ENCODE measurements at places on chromosomes 4 and X.

DNA sequence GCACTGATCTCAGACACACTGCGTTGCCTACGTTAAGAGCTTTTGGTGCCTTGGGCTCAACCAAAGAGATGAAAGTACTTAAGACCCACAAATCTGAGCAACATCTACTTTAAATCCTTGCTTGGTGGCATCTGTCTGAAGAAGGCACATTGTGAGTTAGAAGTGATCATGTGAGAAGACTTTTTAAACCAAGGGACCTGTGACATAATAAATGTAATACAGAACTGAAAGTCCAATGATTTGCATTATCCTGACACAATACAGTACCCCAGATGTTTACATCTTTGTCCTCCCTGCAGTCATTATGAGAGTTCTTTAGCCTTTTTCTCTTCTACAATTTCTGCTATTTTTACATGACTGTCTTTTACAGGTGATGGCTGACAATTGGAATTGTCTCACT, 96.7 kb upstream of the FTHL17 start:
- DNase-seq, result no peak

DNA sequence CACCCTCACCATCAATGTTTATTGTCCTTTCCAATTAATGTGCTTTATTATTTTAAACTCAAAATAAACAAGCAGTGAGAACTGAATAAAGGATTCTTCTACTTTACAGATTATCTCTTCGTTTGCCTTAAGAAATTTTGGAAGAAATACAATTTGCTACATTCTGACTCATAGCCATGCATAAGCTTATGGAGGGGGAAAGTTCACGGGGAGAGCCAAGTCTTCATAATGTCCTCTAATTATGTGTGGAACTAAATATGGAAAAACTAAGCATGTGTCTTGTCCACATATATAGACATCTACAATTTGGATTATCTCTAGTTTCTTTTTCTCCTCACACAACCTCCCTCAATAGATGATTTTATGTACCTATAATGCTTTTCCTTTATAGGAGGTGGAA, 17.5 kb downstream of the CXCL13 start:
- DNase-seq, result no peak

DNA sequence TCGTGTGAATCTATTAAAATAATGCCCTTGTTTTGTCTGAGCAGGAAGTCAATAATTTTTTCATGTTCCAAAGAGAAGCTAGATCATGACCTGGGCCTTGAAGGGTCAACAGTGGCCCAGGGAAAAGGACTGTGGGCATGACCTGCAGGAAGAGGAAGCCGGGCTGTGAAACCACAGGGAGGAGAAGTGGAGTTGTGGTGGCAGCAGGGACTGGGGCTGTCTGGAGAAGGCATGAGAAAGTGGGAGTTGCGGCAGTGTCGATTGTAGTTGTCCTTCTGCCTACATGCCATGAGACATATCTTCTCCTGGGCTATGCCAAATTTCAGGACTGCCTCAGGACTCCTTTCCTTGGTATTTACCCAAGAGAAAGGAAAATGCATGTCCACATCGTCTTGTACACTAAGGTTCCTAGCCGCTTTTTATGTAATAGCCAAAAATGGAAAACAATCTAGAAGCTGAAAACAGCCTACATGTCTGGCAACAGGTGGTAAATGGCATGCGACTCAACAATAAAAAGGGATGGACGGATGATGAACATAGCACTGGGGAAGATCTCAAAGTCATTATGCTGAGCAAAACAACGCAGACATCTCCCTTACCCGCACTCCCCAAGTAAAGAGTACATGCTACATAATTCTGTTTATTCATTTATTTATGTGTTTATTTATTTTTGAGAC, 13.6 kb upstream of the PTTG2 start:
- DNase-seq, result no peak

DNA sequence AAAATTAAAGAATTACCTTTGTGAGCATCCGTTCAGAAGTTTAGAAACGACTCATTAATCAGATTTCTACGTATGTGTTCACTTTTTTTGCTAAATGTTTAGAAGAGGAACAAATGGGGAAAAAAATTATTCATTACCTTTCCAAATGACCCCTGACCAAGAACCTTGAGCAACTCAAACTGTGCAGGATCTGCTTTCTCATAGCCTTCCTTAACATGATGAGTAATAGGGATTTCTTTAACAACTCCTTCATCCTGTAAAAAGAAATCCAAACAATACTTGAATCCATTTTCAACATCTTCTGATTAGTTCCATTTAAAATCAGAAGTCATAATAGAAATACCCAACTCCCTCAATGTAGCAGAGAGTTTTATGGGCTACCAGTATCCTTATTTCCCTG, 32.1 kb downstream of the RPS6KA6 start:
- DNase-seq, result no peak

DNA sequence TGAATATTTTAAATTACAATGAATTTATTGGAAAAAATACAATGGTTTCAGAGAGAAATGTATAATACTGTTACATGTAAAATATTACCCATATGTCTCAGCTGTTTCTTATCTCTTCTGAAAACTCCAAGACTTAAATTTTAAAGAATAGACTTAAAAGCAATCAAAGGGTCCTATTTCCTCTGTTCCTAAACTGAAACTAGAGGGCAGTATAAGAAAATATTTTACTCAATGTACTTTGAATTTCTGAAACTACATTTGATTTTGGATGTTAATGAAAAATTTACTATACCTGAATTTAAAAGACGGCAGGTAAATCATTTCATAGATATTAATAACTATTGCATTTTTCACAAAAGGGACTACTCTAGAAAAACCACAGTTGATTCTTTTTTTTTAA, 200.2 kb downstream of the LRBA start:
- DNase-seq, result no peak

GRCh38 chr4:84849051-84849640, 117.3 kb downstream of the WDFY3 start:
- no peak for DNase-seq

- no peak for DNase-seq
These were observed 35.3 kb upstream of the HAND2 start for GRCh38 chr4:173565281-173565680.

DNA sequence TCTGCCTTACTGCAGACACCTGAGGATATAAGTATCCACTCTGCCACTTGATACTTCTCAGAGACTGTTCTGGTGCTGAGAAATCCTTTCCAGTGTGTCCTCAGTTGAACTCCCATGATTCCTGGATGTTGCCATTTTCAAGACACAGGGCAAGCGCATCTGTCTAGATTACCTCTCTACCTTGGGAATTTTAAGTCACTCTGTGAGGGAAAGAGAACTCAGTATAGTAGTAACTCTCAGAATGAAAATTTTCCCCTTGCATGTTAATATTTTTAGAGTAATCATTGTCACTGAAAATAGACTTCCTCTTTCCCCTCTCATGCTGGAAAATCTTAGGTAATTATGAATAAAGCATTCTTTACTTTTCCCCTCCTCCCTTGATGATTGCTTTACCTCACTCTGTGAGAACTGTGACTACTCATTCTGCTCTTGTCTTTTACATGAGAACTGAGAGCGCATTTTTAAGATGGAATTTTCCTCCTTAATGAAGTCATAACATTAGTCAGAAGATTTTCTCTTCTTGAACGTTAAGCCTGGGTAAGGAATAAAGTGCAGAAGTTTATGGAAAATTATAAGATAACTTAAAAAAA, 45.0 kb downstream of the TET2 start:
- peak; percentile 60 for DNase-seq

DNA sequence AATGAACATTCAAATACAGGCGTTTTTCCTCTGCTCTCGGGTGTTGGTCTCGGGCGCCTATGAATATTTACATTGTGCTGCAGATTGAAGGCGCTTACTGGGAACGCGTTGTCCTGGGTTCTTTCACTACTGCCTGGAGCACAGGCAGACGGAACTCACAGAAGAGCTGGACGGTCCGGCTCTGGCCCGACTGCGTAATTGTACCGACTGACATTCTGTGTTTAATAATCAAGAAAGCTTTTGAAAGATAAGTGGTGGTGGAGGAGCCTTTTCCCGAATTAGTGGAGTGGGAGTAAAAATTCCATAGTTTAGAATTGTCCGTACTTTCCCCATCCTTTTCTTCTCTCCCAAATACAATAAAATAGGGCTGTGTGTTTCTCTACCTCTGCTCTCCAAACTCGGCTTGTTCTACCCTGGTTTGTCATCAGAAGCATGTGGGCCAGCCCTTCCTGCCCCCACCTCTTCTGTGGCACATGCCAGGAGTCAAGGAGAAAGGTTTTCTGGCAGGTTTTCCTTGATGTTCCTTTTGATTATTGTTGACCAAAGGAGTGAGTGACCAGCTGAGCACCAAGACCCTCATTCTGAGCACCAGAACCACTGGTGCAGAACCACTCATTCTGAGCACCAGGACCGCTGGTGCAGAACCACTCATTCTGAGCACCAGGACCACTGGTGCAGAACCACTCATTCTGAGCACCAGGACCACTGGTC, 2.3 kb downstream of the FHDC1 start:
- DNase-seq, result no peak

DNA sequence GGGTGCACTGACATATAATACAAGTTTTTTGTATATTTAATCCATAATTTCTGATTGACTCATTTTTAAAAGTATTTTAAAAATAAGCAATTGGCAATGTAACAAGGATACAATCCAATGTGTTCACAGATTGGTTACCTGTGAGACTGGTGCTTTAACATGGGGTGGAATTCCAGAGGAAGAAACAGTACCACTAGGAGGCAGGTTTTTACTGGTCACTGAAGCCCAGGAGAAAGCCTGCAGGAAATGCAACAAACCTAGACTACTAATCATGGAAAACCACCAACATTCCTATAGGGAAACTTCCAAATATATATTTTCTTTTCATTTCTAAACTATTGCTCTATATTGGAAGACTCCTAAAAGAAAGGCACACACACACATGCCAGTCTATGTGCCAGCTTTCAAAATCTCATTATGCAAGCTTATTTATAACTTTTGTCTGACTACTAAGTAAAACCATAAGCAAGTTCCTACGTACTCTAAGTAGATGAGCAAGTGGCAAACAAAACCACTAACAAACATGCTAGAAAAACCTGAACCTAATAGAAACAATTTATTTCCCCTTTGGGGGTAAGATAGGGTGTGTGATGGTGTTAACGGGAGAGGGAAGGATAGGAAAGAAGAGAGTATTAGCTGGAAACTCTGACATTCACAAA, 19.2 kb downstream of the G3BP2 start:
- DNase-seq, result no peak

DNA sequence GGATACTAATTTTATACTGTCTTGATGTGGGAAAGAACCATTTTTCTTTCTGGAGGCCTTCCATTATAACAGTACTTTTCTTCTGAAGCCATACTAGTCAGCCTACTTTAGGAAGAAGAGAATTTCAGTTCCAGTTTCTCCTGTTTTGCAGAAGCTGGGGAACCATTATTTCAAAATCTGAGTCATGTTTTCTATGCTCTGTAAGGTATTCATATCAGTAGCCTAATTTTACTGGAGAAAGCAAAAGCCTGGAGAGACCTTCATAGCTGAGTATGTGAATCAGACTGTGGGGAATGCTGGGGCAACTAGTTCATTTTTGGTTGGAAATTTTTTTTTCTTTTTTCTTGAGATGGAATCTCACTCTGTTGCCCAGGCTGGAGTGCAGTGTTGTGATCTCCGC, 22.4 kb downstream of the AFF1 start:
- DNase-seq, result no peak

GRCh38 chr4:6032249-6033244, 14.3 kb upstream of the C4orf50 start:
- no peak for DNase-seq

DNA sequence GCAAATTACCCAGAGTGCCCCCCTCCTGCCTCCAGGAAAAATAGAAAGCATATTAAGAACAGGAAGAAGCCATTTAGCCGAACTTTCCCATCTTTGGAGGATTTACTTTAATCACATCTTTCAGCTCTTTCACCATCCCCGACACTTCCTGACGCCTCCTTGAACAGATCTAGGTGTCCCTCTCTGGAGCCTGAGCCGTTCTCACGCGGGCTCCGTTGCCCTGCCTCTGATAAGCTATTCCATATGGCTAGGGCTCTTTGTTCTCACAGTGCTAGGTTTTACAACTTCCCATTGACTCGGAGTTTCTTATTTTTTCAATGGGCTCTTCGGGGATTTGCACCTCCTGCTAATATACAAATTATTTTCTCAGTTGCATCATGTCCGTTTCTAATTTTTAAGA, 82.1 kb upstream of the GPC4 start:
- DNase-seq, result no peak

DNA sequence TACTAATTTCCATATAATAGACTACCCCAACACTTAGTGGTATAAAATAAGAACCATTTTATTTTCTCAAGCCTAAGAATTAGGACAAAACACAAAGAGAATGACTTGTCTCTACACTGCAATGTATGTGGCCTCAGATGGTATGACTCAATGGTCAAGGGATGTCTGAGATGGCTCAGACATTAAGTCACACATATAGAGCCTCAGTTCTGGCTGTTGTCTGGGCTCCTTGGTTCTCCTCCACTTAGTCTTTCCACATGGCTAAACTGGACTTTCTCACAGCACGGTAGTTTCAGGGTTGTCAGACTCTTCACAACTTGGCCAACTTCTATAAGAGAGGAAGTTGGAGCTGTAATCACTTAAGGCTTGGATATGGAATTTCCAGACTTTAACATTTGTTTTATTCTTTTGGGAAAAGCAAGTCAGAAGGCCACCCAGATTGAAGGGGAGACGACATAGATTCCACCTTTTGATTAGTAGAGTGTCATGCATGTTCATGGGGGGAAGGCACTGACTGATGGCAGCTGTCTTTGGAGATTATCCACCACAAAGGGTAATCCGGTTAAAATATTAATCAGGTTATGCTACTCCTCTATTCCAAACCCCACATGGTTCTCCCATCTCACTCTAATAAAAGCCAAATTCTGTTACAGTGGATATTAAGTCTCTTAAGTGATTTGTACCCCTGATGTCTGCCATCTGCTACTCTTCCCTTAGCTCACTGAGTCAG, 9.4 kb downstream of the IL15 start:
- DNase-seq, result peak; percentile 61

DNA sequence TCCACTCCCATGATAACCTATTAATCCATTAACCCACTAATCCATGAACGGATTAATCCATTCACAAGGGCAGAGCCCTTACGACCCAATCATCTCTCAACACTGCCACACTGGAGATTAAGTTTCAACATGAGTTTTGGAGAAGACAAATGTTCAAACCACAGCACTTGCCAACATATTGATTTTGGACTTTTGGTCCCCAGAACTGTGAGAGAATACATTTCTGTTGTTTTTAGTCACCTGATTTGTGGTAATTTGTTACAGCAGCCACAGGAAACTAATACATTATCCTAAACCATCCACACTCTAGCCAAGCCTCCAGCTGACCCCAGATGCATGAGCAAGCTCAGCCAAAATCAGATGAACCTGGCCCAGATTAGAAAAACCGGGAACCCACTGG, 22.4 kb downstream of the SEC24D start:
- DNase-seq, result no peak

- DNase-seq, result no peak
These were observed 123.2 kb downstream of the RBM47 start for GRCh38 chr4:40506492-40506891.

GRCh38 chrX:80216086-80216485, 201.5 kb downstream of the TBX22 start:
- no peak for DNase-seq

- DNase-seq, result no peak
These were observed 38.7 kb upstream of the LPAR4 start for GRCh38 chrX:78708816-78709215.

GRCh38 chr4:146638786-146639505, at the start of gene POU4F2:
Gene POU4F2, plus strand, starts transcription at chr4:146638893. Its CDS starts 248 bp downstream, at chr4:146639141.
- peak; percentile 70 for DNase-seq

- DNase-seq, result peak; percentile 84
These were observed at the start of gene MTMR8 for GRCh38 chrX:64394874-64395567. Gene MTMR8, minus strand, starts transcription at chrX:64395452. Its CDS starts 89 bp downstream, at chrX:64395363.
